ENCODE measurements at places on chromosomes 12 and 14.

- no peak for DNase-seq
Measured at GRCh38 chr12:123083661-123084571, 67.0 kb downstream of the PITPNM2 start.

DNA sequence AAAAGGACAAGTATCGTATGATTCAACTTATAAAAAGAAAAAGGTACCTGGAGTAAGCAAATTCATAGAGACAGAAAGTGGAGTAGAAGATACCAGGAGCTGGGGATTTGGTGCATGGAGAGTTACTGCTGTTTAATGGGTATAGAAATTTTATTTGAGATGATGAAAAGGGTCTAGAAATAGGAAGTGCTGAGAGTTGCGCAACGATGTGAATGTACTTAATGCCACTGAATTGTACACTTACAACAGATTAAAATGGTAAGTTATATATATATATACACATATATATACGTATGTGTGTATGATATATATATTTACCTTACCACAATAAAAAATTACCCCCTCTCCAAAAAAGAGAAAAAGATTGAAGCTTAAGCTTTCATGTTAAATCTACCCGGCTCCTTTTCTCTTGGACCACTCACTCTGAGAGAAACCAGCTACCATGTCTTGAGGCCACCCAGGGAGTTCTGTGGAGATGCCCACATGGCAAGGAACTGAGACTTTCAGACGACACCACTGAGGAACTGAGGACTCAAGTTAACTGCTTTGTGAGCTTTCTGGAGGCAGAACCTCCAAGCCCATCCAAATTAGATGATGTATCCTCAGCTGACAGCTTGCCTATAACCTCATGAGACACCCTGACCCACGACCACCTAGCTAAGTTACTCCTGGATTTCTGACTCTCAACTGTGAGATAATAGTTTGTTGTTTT, 130.0 kb upstream of the BTG1 start:
- no peak for DNase-seq

GRCh38 chr12:131783915-131784541, 44.2 kb upstream of the MMP17 start:
- DNase-seq, result no peak

DNA sequence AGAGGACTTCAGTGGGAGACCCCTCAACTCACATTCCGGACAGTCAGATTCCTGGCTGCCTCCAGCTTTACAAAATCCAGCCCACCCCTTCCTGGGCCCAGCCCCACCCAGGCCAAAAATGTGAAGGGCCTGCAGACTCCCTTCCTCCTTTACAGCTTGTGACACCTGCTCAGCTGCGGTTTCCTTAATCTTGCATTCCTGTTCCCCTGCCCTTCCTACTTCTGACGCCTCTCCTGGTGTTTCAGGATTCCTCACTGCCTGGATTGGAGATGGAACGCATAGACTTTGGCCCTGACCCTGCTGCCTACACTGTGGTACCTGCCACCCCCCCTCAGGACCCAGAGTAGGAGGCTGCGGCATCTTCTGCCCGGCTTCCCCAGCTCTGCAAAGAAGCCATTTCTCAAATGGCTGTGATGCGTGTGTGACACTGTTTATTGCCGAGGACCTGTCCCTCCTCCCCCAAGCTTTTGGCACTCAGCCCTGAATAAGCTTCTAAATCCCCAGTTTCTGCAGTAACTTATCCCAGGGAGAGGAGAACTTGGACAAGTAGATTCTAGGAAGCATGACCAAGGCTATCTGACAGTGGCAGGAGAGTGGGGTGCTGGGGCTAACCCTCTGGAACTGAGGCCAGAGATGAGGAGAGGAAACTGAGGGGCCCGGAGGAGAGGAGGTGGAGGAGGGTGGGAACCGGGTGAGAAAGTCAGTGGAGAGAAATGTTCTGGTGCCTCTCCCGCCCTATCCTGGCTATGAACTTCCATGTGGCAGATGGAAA, 24.9 kb upstream of the BCDIN3D start:
- no peak for DNase-seq

- no peak for DNase-seq
Measured at GRCh38 chr12:45112306-45112705, 61.4 kb upstream of the DBX2 start.

DNA sequence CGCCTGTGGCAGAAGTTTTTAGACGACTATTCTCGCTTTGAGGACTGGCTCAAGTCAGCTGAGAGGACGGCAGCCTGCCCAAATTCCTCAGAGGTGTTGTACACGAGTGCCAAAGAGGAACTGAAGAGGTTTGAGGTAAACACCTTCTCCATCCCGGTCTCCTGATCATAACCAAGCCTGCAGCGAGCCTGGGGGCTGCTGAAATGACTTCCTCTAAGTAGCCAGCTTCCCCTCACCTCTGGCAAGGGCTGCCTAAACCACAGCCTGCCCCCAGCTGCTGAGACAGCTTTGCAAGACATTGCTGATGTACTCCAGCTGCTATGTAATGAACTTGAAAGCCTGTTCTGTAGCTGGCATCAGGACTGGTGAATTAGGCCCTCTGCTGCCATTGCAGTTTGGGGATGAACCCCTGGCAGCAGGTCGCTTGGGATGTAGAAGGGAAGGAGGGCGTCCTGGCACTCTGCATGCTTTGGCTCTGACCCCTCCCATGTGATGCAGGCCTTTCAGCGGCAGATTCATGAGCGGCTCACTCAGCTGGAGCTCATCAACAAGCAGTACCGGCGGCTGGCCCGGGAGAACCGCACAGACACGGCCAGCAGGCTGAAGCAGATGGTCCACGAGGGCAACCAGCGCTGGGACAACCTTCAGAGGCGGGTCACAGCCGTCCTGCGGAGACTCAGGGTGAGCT, 84.6 kb downstream of the ESR2 start:
- DNase-seq, result no peak

DNA sequence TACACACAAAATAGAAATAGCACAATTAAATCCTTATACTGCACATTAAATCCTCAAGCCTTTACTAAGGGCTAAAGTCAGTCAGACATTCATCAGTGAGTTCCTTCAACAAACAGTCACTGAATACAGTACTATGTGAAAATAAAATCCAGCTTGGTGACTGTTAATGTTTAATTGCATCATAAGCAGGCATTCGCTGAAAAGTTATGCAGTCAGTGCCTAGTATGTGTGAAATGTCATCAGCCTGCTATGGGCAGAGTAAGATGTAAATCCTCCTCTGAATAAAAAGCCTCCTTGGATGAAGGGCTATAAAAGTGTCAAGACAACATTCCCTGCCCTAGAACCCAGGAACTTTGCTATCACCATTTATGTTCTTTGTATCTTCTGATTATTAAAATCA, 116.4 kb downstream of the PRICKLE1 start:
- DNase-seq, result no peak

DNA sequence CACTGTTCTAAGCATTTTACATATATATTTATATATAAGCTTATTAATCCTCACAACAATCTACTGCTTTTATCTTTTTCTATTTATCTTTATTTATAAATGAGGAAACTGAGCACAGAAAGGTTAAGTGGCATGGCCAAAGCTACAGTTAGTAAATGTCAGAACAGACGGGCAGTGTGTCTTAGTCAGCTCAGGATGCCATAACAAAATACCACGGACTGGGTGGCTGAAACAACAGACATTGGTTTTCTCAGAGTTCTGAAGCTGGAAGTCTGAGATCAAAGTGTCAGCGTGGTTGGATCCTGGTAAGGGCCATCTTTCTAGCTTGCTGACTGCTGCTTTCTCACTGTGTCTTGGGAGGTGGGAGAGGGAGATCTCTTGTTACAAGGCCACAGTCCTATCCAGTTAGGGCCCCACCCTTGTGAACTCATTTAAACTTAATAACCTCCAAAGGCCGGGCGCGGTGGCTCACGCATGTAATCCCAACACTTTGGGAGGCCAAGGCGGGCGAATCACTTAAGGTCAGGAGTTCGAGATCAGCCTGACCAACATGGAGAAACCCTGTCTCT, 19.8 kb downstream of the RPGRIP1 start:
- DNase-seq, result no peak

GRCh38 chr12:115320967-115321366, 637.0 kb upstream of the TBX3 start:
- DNase-seq, result no peak

- no peak for DNase-seq
Measured at GRCh38 chr14:104142136-104142945, 4.0 kb downstream of the KIF26A start.

All from NCI-H774 (cell line).